Stomach (tissue), 19 donors: ENCODE measurements at places on chromosomes 2 and 18. TPM values are rescaled to one million over a fixed set of nuclear protein-coding genes. Genes with fewer than 3 reads are reported as not detected.
A peak's percentile ranks its signal among the peaks of the same experiment; 100 is the strongest.

- no peaks in the 10 kb centered on the region for H3K4me1 ChIP-seq
- no peak overlapping the region for H3K27ac ChIP-seq
- no peaks in the 10 kb centered on the region for H3K27me3 ChIP-seq
Observed at GRCh38 chr2:157223624-157224205, 33.8 kb upstream of the GALNT5 start.

- H3K27me3 ChIP-seq, result no peaks in the 10 kb centered on the region
- no peak overlapping the region for H3K4me3 ChIP-seq
- peaks cover 41% of the 10 kb centered on the region for H3K4me1 ChIP-seq
- H3K27ac ChIP-seq, result no peak overlapping the region
- DNase-seq, result no peak
Observed at GRCh38 chr2:218300141-218300540, 7.8 kb upstream of the TMBIM1 start.

- H3K36me3 ChIP-seq, result no peaks in the 10 kb centered on the region
- no peak overlapping the region for H3K27ac ChIP-seq
- H3K4me1 ChIP-seq, result no peaks in the 10 kb centered on the region
- H3K27me3 ChIP-seq, result no peaks in the 10 kb centered on the region
Observed at GRCh38 chr18:49639643-49640391, 78.0 kb downstream of the LIPG start.

DNA sequence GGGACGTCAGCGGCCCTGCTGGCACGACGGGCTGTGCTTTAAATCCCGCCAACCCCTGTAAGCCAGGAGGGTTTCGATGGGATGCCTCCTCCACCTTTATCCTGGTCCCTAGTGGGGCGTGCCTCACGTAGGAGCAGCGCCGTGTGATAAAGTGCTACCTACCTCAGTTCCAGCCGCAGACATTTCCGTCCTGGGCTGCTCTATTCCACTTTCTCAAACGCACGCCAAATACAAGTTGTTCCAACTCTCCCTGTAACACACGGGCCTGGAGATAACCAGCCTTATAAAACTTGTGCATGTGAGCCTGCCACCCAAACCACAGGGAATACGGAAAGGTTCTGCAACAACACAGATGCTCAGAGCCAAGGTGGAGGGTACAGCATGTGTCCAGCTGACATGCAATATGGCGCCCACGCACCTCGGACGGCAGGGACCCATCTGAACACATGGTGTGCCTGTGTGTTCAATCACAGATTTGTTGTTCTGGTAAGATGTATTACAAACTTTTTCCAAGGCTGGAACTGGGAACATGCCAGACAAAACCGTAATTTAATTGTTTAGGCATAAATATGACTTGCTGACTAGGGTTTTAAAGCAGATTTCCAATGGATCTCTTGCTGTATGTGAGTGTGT lies 47.7 kb downstream of the ZNF516 start:
- H3K4me3 ChIP-seq, result peak overlapping the region; percentile 9
- no peaks in the 10 kb centered on the region for H3K27me3 ChIP-seq

DNA sequence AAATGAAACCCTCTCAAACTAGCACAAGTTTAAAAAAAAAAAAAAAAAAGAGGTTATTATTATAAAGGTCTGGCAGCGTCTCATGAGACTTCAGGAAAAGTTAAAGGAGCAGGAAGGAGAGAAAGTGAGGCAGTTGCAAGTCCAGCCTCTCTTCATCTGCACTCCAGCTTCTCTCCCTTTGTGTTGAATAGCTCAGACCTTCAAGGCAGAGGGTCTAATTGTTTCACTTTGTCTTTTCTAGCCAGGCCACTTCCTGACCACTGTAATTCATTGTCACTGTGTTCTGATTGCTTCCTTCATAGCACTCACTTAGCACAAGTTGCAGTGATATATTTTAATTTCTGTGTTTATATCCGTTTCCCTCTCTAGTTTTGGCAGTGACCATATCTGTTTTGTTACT lies 99.9 kb downstream of the SPATS2L start:
- H3K4me3 ChIP-seq, result no peak overlapping the region
- no peaks in the 10 kb centered on the region for H3K36me3 ChIP-seq
- DNase-seq, result no peak
- peak overlapping the region; percentile 65 for H3K27ac ChIP-seq

- H3K27me3 ChIP-seq, result no peaks in the 10 kb centered on the region
- H3K4me1 ChIP-seq, result no peaks in the 10 kb centered on the region
- no peak overlapping the region for H3K4me3 ChIP-seq
- no peak overlapping the region for H3K27ac ChIP-seq
Observed at GRCh38 chr2:147916067-147916466, 71.2 kb downstream of the ACVR2A start.

DNA sequence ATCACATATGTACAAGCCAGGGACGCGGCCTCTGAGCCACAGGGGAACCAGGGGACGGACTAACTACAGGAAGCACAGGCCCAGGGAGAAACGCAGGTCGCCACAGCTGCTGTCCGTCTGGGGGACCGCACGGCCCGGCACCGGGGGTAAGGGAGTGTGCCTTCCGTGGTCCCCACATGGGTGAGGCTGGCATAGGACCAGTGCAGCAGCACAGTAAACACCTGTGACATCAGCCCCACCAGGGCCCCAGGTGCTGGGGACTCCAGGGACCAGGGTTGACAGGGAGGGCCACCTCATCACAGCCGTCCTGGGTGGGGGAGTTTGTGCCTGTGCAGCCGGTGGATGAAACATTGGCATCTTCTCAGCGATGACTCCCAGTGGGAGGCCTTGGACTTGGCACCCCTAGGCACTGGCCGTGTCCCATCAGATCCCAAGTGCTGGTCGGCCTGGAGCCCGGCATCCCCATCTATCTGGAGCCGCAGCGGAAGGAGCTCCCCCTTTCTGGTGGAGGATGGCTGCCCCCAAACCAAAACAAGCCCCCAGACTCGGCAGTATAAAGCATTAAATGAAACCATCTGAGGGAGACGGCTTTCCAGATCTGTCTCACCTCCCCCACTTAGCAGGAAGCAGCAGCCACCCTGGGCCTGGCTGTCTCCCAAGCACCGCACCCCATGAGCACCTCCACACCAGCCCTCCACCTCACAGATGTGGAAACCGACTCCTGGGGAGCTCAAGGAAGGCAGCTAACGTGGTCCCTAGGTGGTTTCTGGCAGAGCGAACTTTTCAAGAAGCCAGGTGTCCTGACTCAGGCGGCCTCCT lies 22.5 kb downstream of the AQP12A start:
- no peak overlapping the region for H3K27ac ChIP-seq
- H3K4me1 ChIP-seq, result no peaks in the 10 kb centered on the region
- DNase-seq, result no peak
- H3K4me3 ChIP-seq, result no peak overlapping the region
- H3K27me3 ChIP-seq, result no peaks in the 10 kb centered on the region

GRCh38 chr2:220051716-220052115 lies 424.3 kb downstream of the SLC4A3 start:
- H3K4me1 ChIP-seq, result no peaks in the 10 kb centered on the region
- no peaks in the 10 kb centered on the region for H3K36me3 ChIP-seq
- H3K27me3 ChIP-seq, result no peaks in the 10 kb centered on the region

- H3K36me3 ChIP-seq, result no peaks in the 10 kb centered on the region
- H3K4me1 ChIP-seq, result no peaks in the 10 kb centered on the region
- no peak overlapping the region for H3K27ac ChIP-seq
Observed at GRCh38 chr2:10523406-10524189, 75.5 kb upstream of the ODC1 start.

DNA sequence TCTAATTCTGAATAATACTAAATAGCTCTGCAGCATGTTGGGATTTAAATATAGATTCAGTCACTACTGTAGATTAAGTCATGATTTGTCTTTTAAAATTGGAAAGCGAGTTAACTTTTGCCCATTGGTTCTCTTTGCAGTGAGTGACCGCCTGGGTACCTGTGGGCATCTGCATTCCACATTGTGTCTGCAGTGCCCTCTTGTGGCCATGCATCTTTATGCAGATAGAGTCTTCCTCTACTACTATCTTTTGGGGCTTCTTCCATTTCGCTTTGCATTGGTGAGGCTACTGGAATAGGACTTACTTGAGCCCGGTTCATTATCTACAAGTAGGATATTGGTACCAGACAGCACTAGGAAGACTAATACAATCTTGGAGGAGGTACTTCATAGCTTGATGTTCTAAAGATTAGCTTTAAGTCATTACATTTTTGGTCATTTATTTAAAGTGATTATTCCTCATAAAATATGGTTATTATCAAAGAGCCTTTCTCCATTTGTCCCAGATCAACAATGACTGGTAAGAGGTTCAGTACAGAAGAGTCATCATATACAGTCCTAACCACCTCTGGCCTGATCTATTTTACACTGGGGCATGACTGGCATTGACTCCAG lies 203.0 kb downstream of the SOCS6 start:
- DNase-seq, result peak; percentile 57
- no peaks in the 10 kb centered on the region for H3K36me3 ChIP-seq
- H3K4me1 ChIP-seq, result no peaks in the 10 kb centered on the region
- H3K4me3 ChIP-seq, result no peak overlapping the region
- H3K27ac ChIP-seq, result no peak overlapping the region

DNA sequence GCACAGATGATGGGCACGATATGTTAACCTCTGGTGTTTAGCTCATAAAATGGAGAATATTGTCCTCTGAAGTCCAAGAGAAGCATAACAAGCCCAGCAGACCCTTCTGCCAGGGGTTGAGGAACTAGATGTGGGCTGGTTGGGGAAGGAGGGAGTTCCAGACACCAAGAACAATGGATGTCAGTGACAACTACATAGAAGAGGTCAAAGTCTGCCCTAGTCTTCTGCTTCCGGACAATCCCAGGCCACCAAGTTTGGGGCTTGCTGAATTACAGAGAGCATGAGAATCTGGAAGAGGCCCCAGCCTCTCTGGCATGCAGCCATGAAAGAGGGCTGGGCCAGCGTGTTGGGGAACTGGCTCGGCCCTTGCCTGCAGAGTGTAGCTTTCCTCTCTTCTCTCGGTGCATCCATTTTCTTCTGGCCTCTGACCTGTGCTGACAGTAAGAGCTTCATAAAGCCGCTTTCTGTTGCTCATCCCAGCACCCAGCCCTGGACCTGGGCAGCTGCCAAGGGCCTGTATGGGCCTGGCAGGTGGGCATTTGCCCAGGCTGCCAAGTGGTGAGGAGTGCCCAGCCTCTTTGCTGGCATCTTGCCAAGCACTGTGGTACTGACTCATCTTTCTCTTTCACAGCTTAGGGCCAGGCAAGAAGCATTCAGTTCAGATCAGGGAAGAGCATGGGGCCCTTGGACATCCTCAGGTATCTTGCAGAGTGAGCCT lies 14.6 kb upstream of the LAPTM4A start:
- H3K36me3 ChIP-seq, result no peaks in the 10 kb centered on the region
- no peak overlapping the region for H3K27ac ChIP-seq
- no peak overlapping the region for H3K4me3 ChIP-seq
- no peaks in the 10 kb centered on the region for H3K27me3 ChIP-seq
- peaks cover 26% of the 10 kb centered on the region for H3K4me1 ChIP-seq

DNA sequence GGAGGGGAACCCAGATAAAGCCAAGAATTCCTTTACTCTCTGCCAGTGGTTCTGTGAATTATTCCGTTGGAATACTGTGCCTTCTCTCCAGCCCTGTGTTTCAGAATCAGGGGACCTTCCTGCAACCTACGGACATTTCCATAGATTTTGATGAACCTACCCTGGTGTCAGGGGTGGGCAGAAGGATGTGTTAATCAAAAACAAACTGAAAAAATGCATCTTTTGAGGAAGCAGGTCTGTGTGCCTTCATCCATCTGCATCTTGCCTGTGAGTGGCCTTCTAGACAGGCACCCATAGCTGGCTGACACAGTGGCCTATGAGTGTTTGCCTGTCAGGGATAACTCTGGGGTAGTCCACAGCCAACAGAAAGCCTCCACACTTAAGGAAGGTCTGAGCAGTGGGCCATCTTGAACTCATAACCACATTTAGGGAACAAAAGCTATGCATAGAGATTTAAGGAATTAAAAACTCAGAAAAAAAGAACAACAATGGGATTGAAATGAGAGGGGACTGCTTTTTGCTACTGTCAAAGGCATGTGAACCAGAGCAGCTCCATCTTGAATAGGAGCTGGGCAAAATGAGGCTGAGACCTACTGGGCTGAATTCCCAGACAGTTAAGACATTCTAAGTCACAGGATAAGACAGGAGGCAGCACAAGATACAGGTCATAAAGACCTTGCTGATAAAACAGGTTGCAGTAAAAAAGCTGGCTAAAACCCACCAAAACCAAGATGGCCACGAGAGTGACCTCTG lies 45.9 kb upstream of the ITGA6 start:
- H3K4me1 ChIP-seq, result peaks cover 25% of the 10 kb centered on the region
- H3K36me3 ChIP-seq, result no peaks in the 10 kb centered on the region
- no peak for DNase-seq
- no peaks in the 10 kb centered on the region for H3K27me3 ChIP-seq

DNA sequence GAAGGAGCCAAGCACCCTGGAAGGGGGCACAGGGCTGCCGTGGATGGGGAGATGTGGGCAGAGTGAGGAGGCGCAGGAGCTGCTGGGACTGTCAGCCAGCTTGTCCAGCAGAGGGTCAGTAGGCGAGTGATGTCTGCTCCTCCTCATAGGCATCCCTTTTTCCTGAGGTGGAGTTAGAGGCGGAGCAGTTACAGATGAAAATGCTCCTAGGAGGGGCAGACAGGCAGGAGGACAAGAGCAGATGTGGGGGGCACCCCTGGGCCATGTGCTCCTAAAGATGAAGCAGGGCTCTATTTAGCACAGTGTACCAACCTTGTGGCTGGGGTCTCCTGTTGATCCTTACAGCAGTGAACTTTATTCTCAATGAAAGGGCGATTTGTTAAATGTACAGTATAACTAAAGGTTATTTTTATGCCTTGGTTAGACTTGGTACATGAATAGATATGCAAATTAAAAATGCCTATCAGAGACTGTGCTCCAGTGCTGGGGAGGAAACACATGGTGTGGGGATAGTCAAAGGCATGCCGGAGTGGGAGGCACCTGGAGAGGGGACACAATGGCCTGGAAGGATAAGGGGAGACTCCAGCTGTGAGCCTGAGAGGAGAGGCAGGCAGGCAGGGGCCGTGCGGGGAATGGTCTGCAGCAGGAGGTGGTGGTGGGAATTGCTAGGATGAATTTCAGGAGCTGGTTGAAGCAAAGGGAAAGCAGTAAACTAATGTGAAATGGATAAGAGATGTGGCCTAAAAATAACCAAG lies 175.3 kb downstream of the CLIP4 start:
- DNase-seq, result no peak
- no peak overlapping the region for H3K27ac ChIP-seq
- H3K36me3 ChIP-seq, result no peaks in the 10 kb centered on the region
- H3K4me3 ChIP-seq, result no peak overlapping the region
- no peaks in the 10 kb centered on the region for H3K27me3 ChIP-seq

- H3K27ac ChIP-seq, result no peak overlapping the region
- no peaks in the 10 kb centered on the region for H3K4me1 ChIP-seq
- H3K4me3 ChIP-seq, result no peak overlapping the region
- no peak for DNase-seq
- no peaks in the 10 kb centered on the region for H3K27me3 ChIP-seq
Observed at GRCh38 chr2:240298117-240298790, 137.2 kb upstream of the GPC1 start.

- peaks cover 8% of the 10 kb centered on the region for H3K4me1 ChIP-seq
- no peak for DNase-seq
- no peak overlapping the region for H3K4me3 ChIP-seq
- no peak overlapping the region for H3K27ac ChIP-seq
Observed at GRCh38 chr18:44651478-44651877, 29.2 kb upstream of the SETBP1 start.

The CD8B gene
- total RNA-seq, result 2.2 TPM

The TGFA gene
- total RNA-seq, result 14.2 TPM

The VSNL1 gene
- not detected for total RNA-seq

The BOLA3 gene
- not detected for total RNA-seq

The FZD7 gene
- 5.1 TPM for total RNA-seq

The ELOA2 gene
- total RNA-seq, result not detected

The PSMA8 gene
- not detected for total RNA-seq
